Fibroblast of the aortic adventitia (primary cell): ENCODE measurements at places on chromosomes 2 and 18. TPM values are rescaled to one million over a fixed set of nuclear protein-coding genes. Genes with fewer than 3 reads are reported as not detected.

The POTEJ gene
- not detected in 2 replicates for total RNA-seq

The PRKAG3 gene
- total RNA-seq, result 0.18 and 0.41 TPM in 2 replicates

The CRYGD gene
- total RNA-seq, result not detected in 2 replicates

The TRIM43 gene
- total RNA-seq, result not detected in 2 replicates

The CNGA3 gene
- 0.18 TPM in 1 of 2 replicates, not detected in the other for total RNA-seq

The REG3A gene
- not detected in 2 replicates for total RNA-seq

The PXDN gene
- 55.5 and 137 TPM in 2 replicates for total RNA-seq

The CD226 gene
- total RNA-seq, result 0.08 and 0.99 TPM in 2 replicates
